ENCODE measurements at places on chromosomes 7 and 10.

DNA sequence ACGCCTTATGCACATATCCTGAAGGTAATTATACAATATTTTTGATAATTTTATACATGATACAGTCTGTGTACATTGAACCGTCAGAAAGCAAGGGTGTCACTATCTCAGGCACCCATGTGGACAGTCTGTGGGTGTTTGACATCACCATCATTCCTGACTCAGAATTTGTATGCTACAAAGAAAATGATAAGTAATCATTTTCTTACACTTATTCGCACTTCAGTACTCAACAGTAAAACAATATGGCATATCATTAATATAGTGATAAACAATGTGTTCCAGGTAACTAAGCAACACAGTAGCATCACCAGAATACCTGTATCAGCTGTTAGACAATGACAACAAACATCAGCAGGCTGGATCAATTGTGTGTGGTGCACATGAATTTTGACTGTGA is 17.9 kb downstream of the HECW1 start:
- H3K4me1 ChIP-seq, result no peaks in the 10 kb centered on the region
- DNase-seq, result no peak
- H3K27ac ChIP-seq, result no peak overlapping the region
- H3K4me3 ChIP-seq, result no peak overlapping the region

GRCh38 chr10:42959833-42960232 is 117.0 kb upstream of the RET start:
- no peaks in the 10 kb centered on the region for H3K36me3 ChIP-seq
- no peak overlapping the region for H3K4me3 ChIP-seq
- H3K27me3 ChIP-seq, result no peaks in the 10 kb centered on the region
- peaks cover 9% of the 10 kb centered on the region for H3K4me1 ChIP-seq
- DNase-seq, result no peak
- H3K27ac ChIP-seq, result no peak overlapping the region

- no peaks in the 10 kb centered on the region for H3K36me3 ChIP-seq
- DNase-seq, result peak; percentile 73
- H3K27me3 ChIP-seq, result no peaks in the 10 kb centered on the region
- H3K4me1 ChIP-seq, result no peaks in the 10 kb centered on the region
Measured at GRCh38 chr10:60480865-60481563, 91.3 kb upstream of the ANK3 start.

DNA sequence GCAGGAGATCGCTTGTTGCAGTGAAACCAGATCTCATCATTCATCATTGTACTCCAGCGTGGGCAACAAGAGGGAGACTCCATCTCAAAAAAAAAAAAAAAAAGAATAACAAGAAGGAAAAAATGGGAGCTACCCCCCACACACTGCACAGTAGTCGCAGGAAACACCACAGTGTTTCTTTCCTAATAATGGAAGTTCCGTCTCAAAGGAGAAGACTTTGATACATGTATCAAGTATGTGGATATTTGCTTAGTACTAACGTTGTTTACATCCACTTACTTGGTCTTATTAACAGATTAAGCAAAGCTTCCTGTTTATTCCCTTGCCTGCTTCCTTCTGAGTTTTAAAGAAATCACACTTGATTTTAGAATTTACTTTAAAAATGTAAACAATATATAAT is 22.2 kb downstream of the YAE1 start:
- H3K4me1 ChIP-seq, result no peaks in the 10 kb centered on the region
- no peaks in the 10 kb centered on the region for H3K36me3 ChIP-seq
- no peak overlapping the region for H3K27ac ChIP-seq
- H3K4me3 ChIP-seq, result no peak overlapping the region

GRCh38 chr7:111622084-111622483 is 59.8 kb upstream of the IMMP2L start:
- H3K4me1 ChIP-seq, result no peaks in the 10 kb centered on the region
- H3K36me3 ChIP-seq, result no peaks in the 10 kb centered on the region
- no peak overlapping the region for H3K27ac ChIP-seq
- no peak overlapping the region for H3K4me3 ChIP-seq

DNA sequence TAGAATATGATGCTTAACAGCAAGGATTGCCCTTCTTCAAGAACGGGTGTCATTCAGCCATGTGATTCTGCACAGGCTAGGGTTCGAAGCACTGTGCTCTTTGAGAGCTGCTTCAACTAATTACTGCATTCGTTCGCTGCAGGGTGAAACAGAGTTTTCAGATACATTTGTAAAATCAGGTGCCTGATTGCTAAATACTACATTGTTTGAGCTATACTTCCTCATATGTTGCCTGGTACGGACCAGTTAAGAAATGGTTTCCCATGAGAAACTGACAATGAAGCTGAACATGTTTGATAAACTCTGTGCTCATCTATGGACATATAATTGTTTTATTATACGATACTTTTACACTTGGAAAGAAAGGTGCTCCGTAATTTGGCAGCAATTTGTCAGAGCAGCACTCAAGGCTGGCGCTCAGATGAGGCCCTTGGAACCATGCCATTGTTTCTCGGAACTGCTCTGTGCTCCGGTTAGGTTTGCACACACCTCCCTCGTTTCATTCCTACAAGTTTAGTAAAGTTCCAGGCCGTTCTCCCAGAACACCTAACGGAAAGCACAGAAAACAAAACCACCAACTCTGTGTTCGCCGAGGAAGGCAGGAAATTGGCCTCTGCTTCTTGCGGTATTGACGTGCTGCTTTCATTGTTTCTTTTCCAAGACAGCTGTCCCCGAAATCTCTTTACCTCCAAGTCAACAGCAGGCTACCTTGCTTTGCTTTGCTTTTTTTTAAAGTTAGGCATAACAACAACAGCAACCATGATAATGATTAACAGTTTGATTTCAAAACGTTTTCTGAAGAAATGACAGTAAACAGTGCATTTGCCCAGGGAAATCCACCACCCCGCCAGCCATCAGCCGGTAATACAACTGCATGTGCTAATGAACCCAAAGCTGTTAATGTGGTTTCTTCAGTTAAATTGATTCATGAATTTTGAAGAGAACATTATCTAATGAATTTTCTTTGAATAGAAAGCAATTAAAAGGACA is 206.9 kb downstream of the EBF3 start:
- peaks cover 34% of the 10 kb centered on the region for H3K4me1 ChIP-seq
- H3K27me3 ChIP-seq, result peaks cover 6% of the 10 kb centered on the region
- H3K27ac ChIP-seq, result no peak overlapping the region

- no peak overlapping the region for H3K27ac ChIP-seq
- H3K36me3 ChIP-seq, result no peaks in the 10 kb centered on the region
- no peaks in the 10 kb centered on the region for H3K27me3 ChIP-seq
- H3K4me3 ChIP-seq, result no peak overlapping the region
Measured at GRCh38 chr7:135128931-135129330, 18.9 kb upstream of the TMEM140 start.

- H3K4me1 ChIP-seq, result no peaks in the 10 kb centered on the region
- H3K27me3 ChIP-seq, result no peaks in the 10 kb centered on the region
- no peak for DNase-seq
- no peak overlapping the region for H3K4me3 ChIP-seq
- H3K27ac ChIP-seq, result no peak overlapping the region
Measured at GRCh38 chr7:78690174-78690573, 763.3 kb downstream of the MAGI2 start.

GRCh38 chr7:134696261-134696660 is 49.6 kb downstream of the BPGM start:
- H3K4me3 ChIP-seq, result no peak overlapping the region
- no peaks in the 10 kb centered on the region for H3K36me3 ChIP-seq
- no peak for DNase-seq
- no peaks in the 10 kb centered on the region for H3K27me3 ChIP-seq
- H3K27ac ChIP-seq, result peak overlapping the region; percentile 72

DNA sequence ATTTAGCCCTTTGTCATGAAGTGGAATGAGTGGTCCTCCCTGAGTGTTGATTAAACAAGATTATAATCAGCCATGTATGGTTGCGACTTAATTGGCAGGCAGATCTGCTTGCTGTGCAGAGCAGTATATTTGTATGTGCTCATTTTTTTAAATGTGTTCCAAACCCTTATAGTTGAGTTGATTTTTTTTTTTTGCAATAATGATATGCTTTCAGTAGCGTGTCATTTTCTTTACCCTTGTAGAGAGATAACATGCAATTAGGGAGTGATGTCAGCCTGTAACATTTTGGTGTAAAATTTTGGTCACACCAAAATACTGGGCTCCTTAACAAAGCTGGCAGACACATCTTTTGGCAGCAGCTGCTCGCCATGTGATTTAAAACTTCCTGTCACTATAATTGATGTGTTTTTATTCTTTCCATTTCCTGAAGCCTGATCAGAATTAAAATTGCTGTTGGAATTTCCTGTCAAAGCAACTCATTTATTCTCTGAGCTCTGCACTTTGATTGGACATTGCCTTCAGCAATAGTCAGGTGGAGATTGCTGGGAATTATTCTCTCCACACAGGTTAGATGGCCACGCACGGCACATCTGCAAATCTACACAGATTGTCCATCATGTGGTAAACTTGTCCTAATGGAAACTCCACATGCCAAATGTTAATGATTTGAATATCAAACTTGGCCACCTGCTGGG is 125.3 kb downstream of the DYNC1I1 start:
- H3K27me3 ChIP-seq, result no peaks in the 10 kb centered on the region
- no peaks in the 10 kb centered on the region for H3K36me3 ChIP-seq
- no peaks in the 10 kb centered on the region for H3K4me1 ChIP-seq
- no peak for DNase-seq

DNA sequence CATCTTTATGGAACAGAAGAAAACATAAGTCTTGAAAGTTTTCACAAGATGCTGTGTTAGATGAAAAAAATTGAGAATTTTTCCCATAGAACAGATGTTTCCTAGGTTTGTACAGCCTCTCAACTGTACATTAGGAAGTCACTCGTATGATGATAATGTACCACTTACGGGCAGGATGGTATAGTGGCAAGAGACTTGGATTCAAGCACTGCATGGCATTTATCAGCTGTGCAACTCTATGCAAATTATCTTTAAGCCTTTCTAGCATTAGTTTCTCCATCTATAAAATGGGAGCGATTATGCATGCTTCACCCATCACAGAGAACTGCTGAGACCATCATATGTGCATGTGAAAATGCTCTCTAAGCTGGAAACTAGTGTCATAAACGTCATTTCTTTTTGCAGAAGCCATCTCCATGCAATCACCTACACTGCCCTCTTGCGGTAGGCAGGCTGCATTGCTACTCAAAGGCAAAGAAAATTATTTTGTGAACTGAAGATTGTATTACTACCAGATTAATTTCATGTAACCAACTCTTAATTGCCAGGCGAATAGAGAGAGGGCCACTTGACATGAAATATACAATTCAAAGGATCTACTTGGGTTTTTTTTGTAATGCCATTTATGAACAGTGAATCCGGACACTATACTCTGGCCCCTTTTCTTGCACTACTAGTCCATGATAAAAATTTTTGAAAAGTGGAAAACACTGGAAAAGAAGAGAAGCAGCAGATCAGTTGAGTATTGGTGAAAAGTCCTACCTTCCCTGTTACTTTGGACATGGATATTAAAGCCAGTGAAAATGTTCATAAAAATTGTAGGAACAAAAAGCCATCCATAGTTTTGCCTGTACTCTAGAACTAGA is 102.3 kb downstream of the JAZF1 start:
- H3K27ac ChIP-seq, result no peak overlapping the region
- DNase-seq, result no peak
- H3K4me1 ChIP-seq, result no peaks in the 10 kb centered on the region
- no peaks in the 10 kb centered on the region for H3K27me3 ChIP-seq
- H3K36me3 ChIP-seq, result no peaks in the 10 kb centered on the region

GRCh38 chr7:43318188-43318770 is 205.8 kb downstream of the HECW1 start:
- no peaks in the 10 kb centered on the region for H3K36me3 ChIP-seq
- H3K4me3 ChIP-seq, result no peak overlapping the region
- no peak for DNase-seq
- no peaks in the 10 kb centered on the region for H3K27me3 ChIP-seq

DNA sequence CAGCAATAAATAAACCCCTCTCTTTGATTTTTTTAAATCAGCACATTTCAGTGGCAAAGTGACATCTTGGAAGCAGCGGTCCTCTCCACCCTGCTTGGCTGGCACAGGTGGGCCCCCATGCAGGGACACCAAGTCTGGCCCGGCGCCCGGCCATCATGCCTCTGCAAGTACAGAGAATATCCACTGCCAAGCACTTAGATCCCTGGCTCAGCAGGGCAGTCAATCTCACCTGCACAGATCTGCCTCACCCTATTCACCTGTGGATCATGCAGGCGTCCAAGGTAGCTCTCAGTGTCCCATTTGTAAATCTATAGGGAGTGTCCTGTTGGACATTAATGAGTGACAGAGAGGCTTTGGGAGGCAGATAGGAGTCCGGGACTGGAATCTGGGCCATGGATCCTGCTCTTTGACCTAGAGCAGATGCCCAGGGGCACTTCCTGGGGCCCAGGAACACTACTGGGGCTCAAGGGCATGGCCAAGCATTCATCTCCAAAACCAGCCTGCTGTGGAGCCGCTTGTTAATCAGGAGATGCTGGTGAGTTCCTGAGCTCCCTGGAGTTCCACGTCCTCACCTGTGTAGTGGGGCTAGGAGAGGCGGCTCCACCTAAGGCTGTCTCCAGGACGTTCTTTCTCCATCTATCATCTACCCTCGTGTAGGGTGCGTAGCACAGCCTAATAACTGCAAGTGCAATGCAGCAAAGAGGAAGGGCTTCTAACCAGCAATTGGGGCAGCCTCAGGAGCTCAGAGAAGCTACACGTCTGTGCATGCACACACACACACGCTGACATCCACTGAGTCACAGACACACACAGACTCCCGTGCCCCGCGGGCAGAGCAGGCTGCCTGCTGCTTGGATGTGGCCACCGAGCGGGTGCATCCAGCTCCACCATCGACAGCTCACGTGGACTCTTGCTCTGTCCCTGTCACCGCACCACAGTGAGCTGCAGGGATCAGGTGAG is 123.6 kb downstream of the OAT start:
- no peak overlapping the region for H3K27ac ChIP-seq
- H3K27me3 ChIP-seq, result no peaks in the 10 kb centered on the region
- H3K4me3 ChIP-seq, result no peak overlapping the region
